ENCODE measurements at places on chromosomes 2 and 18.

DNA sequence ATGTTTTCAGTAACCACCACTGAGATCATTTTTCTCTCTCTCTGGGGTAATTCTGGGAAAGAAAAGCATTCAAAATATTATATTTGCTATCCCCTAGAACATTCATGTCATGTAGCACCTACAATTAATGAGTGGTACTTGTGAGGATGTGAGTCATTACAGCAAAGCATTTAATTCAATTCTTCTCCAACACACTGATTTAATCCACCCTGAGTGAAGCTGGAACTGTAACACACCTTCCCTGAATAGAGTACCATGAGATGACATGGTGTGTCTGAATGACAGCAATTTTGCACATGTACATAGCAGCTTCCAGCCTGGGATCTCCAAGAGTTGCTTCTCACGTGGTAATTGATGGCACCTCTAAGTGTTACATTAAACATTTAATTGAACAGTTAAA, 207.1 kb upstream of the SLC14A2 start:
- no peak for DNase-seq

DNA sequence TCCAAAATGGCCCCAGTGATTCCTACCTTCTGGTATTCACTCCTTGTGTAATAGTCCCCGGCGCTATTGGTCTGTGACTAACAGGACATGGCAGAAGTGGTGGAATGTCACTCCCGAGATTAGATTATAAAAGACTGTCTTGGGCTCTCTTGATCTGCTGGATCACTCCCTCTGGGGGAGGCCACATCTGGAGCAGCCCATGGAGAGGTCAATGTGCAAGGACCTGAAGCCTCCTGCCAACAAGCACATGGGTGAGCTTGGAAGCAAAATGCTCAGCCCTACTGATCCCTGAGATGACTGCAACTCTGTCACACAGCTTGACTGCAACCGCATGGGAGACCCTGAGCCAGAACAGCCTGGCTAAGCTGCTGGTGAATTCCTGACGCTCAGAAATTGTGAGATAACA, 94.3 kb upstream of the GLI2 start:
- no peak for DNase-seq

- DNase-seq: no peak
Measured at GRCh38 chr18:61039251-61039650, 294.0 kb upstream of the CDH20 start.

DNA sequence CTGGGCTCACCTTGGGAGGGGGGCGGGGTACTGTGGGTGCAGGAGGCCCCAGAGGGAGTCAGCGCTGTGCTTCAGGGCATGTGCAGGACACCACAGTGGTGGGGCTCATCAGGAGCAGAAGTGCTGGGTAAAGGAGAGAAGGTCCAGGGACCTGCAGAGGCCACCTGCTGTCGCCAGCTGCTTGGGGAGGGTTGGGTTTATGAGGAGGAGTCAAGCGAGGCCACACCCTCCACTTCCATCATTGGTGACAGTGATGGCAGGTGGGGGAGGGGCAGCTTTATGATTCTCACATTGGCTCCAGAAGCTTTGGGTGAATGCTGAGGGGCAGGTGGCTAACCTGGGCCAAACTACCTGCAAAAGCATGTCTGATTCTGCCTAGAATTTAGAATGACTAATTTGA, 392.6 kb downstream of the HRH4 start:
- no peak for DNase-seq

GRCh38 chr18:79384151-79384807, 11.5 kb upstream of the NFATC1 start:
- DNase-seq: no peak

GRCh38 chr2:73933194-73933593, 6.5 kb downstream of the DGUOK start:
- no peak for DNase-seq

GRCh38 chr2:241547781-241548450, 10.6 kb upstream of the BOK start:
- no peak for DNase-seq

- DNase-seq: no peak
Measured at GRCh38 chr2:80363330-80363729, 58.8 kb upstream of the LRRTM1 start.

GRCh38 chr2:26460613-26461031, 17.3 kb downstream of the OTOF start:
- DNase-seq: no peak

Data from stimulated activated CD4-positive, alpha-beta T cell treated with anti-CD3 and anti-CD28 coated beads, Interleukin-15, amount 100 ng/mL, for 1 hour (primary cell).